Activated CD4-positive, alpha-beta memory T cell treated with anti-CD3 and anti-CD28 coated beads for 36 hours (primary cell): ENCODE measurements at places on chromosomes 5 and 9.
A peak's percentile ranks its signal among the peaks of the same experiment; 100 is the strongest.

GRCh38 chr5:79829260-79829659 is 139.6 kb downstream of the CMYA5 start:
- no peak for DNase-seq

DNA sequence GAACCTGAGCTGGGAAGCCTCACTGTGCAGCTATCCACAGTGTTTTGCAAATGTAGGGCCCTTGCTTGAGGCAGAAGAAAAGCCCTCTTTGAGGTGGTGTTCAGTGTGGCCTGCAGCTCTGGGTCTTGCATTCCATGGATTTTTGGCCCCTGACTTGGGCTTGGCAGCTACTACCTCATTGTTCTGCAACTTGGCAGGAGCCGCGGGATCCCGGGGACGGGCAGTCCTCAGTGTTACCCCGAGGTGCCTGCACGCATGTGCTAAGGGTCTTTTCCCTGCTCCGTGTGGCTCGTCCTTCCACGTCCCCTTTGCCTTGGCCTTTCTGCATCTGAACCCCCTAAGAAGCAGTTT is 39.8 kb downstream of the NEK6 start:
- DNase-seq: no peak

DNA sequence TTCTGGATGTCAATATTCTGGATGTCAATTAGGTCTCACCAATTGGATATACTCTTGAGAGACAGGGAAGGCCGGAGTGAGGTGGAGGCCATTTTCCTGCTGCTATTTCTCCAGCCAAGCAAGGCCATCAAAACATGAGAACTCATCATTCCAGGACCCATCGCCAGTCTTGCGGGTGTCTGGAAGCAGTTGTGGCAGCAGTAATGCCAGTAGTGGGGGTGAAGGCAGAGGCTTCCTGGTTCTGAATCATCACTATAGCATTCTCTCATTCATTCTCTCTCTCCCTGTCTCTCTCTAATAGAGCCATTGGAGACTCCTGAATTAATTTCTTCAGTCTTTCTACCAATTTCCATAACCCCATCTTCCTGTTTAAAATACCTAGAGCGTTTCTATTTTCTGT is 71.8 kb downstream of the EGFLAM start:
- no peak for DNase-seq

DNA sequence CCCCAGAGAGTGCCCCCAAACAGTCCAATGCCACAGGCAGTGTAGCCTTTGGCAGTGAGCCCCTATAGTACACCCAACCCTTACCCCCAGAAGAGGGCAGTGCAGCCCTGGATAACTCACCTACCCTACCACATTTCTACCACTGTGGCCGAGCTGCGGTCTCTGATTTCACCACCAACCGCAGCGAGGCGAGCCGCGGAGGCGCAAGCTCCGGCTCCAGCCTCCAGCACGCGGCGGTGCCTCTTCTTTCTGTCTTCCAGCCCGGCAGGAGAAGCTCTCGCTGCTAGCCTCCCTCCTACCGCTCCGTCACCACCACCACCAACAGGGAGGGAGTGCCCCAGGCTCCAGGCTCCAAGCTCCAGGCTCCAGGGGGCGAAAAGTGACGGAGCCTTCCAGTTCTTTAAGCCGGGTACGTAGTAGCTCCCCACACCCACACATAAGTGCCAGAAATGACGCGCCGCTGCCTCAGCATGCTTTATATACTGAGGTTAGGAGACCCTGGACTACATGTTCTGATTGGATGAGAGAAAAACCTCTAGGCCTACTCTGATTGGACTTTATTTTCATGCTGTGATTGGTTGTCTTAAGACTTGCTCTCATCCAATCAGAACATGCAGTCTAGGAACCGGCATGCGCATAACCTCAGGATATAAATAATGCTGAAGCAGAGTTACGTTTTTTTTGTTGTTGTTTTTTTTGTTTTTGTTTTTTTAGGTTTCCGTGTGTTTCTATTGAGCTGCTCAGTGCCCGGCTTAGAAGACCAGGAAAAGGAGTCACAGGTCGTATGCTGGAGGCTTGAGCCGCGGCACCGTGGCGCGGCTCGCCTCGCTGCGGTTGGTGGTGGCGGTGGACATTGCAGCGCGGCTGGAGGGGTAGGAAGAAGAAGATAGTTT is at the start of gene PCAT7:
Gene PCAT7 (plus strand): TSS at position 645 of the 893 bp plus-strand sequence.
- peak; percentile 61 for DNase-seq

DNA sequence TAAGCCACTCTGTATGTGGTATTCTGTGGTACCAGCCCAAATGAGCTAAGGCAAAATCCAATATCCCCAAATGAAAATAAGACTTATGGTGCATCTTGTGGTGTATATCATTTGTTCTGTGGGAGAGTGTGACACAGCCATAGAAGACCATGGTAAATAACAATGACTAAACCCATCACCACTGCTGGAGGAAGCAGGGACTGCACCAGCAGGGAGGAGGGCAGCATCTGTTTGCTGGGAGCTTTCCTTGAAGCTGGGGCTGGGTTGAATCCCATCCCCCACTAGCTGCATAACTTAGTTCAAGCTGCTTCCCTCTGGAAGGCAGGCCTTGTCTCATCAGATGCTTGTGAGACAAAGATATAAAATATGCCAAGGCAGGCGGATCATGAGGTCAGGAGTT is 14.2 kb downstream of the GADD45G start:
- DNase-seq: no peak

DNA sequence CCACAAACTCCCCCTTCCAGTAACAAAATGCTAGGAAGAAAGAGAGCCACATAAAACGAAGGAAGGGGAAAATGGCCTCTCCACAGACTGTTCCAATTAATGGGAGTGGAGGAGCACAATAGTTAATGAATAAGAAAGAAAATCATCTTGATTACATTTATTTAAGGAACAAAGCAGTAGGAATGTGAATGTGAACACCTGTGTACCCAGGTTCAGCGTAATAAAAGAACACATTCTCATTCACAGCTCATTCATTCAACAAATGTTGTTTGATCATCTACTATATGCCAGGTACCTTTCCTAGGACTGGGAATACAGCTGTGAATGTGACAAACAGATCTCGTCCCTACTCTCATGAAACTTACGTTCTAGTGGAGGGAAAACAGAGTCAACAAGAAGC is 35.7 kb downstream of the SIL1 start:
- no peak for DNase-seq

DNA sequence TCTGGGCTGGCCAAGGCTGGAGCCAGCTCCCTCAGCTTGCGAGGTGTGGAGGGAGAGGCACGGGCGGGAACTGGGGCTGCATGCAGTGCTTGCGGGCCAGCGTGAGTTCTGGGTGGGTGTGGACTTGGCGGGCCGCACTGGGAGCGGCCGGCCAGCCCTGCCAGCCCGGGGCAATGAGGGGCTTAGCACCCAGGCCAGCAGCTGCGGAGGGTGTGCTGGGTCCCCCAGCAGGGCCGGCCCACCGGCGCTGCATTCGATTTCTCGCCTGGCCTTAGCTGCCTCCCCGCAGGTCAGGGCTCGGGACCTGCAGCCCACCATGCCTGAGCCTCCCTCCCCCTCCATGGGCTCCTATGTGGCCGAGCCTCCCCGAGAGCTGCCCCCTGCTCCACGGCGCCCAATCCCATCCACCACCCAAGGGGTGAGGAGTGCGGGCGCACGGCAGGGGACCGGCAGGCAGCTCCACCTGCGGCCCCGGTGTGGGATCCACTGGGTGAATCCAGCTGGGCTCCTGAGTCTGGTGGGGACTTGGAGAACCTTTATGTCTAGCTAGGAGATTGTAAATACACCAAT is 302.6 kb upstream of the ADAMTS16 start:
- DNase-seq: no peak

DNA sequence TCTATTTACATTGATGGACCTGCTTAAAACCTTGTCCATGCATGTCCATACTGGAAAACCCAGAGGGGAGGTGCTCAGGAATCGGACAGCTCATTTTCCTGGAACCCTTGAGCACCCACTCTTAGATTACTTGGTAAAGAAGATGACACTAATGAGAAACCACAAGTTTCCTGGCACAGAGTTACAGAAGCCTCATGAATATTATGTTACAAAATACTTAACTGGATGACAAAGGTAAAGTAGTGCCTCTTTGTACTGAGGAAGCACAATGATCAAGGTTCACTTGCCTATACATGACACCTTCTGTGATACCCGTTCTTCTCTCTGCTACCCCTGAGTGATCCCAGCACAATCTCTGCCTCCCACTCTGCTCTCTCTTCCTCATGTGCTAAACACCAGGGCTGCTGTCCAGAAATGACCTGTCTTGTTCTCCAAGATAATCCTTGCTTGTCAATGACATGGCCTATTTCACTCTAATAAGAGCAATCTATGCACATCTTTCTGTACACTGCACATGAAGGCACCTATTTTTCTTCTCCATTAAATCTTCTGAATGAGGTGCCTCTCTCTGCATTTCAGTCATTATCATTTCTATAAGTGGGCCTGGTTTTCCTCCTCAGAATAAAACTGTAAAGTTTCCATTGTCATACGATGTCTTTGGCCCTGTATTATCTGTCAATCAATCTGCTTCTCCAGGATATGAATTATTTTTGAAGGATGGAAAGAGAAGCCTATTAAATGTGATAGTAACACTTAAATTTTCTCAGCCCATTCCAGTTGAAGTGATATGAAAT is 684.0 kb upstream of the ACO1 start:
- DNase-seq: peak; percentile 14

DNA sequence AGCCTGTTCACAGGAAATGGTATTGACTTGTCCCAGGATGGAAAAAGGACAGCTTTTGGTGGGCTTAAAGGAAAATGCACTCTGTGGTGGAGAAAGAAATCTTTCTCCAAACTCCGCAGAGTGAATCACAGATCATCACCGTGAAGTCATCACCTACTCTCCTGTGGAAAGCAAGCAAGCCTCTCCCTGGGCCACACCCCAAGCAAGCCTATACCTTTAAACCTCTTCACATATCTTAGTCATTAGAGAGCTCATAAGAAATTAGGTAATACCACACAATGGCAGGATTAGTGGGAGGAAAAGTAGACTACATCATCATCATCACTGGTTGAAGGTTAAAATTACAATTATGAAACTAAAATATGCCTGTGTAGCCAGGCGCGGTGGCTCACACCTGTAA is 23.2 kb downstream of the TLE1 start:
- no peak for DNase-seq

- DNase-seq: no peak
These were observed 23.0 kb downstream of the FBLL1 start for GRCh38 chr5:168552146-168552545.

DNA sequence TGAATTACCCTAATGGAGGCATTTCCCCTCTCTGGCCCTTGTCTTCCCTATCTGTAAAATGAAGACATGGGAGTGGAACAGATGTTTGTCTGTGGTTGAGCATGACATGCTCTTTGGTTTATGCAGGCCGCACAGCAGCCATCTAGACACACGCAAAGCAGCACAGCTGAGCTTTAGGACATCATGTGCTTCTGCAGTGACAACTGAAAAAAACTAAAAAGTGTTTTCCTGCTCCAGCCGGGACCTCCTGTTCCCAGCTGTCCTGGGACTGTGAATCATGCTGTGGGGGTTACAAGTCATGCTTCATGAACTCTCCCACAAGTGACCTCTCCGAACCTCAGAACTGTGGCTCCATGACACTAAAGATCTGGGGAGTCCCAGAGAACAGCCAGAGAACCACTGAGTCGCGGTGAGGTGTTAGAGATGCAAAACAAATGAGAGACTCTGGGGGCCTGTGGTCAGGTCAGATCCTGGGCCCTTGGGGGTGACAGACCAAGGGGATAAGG is 1.7 kb downstream of the SMIM3 start:
- DNase-seq: peak; percentile 65

DNA sequence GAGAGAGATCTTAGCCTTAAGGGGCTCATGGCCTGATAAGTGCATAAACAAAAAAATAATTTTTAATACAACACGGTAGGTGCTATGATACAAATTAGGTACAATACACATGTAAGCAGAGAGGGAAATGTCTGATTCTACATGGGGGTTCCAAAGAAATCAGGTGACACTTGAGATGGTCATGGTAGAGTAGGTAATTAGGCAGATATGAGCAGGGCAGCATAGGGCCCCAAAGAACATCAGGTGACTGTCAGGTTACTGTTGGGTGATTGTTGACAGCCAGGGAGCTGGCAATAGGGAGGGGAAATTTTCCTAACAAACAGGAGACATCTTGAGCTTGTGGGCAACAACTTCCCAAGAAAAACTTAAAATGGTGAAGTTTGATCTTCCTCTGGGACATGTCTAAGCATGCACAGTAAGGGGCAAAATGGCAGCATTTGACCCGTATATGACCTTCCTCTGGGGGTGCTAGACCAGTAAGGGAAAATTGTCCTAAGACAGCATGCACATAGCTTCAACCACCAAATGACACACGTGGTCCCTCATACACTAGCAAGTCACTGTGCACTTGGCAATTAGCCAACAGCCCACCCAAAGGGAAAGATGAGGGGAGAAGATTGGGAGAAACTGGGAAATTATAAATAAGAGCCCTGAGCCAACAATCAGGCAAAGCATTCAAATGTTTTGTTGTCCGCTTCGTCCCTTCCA is 37.3 kb upstream of the TENT4A start:
- DNase-seq: no peak

DNA sequence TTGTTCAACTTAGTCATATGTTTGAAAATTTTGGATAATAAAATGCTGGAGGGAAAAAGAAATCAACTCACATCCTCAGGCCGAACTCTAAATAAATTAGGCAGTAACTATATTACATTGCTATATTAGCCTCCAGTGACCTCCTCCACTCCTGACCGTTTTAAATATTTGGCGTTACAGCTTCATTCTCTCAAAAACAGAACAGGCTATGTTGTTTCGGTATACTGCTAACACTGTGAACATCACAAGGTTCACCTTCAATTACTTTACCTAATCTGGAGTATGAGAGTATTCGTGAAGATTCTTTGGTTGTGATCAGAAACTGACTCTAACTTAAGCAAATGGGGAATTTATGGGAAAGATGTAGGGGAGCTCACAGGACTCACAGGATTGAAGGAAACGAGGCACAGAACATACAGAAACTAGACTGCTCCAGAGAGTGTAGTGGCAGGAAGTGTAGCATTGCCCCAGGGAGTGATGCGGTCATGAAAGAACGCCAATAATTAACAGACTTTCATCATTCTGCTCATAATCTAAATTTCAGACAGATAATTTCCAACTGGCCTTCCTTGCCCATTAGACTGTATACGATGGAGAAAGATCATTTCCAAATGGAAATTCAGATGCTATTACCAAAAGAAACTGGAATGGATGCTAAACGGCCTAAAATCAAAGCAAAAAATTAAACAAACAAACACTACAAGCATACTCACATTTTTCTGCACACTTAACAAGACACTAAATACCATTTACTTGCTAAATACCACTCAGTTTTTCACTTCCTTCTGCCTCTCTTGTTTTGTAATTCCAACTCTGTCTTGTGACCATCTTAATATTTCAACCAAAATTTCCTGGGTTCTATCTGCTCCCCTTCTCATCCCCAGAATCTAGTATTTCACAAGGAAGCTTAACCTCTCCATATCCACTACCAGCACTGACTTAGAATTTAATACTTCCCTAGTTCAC is 110.1 kb upstream of the LPAR1 start:
- DNase-seq: no peak

- no peak for DNase-seq
These were observed 219.6 kb downstream of the ADAMTS6 start for GRCh38 chr5:65262096-65262495.
